ENCODE measurements at places on chromosomes 11 and 22.
A peak's percentile ranks its signal among the peaks of the same experiment; 100 is the strongest.

- DNase-seq, result no peak
Observed at GRCh38 chr11:4798427-4799183, 5.6 kb downstream of the OR52R1 start.

DNA sequence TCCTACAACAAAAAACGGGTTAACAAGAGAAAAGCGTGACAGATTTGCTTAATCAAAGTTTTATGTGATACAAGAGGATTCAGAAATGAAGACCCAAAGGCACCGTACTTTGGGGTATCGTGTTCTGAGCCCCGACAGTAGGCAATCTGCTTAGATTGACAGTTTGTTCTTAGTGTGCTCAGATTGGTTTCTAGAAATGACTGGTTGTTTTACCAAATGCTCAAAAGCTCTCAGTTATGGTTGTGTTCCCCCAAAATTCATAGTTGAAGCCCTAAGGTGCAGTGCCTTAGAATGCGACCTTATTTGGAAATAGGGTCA is 102.7 kb downstream of the RASSF10 start:
- DNase-seq, result no peak

- no peak for DNase-seq
Observed at GRCh38 chr22:30685178-30685577, 9.5 kb upstream of the OSBP2 start.

- no peak for DNase-seq
Observed at GRCh38 chr11:79033833-79034232, 407.0 kb downstream of the TENM4 start.

GRCh38 chr11:22582151-22582410 is 43.5 kb downstream of the FANCF start:
- no peak for DNase-seq

- DNase-seq, result no peak
Observed at GRCh38 chr11:78572394-78572793, 2.3 kb downstream of the NARS2 start.

- no peak for DNase-seq
Observed at GRCh38 chr11:116285026-116285425, 487.8 kb downstream of the BUD13 start.

GRCh38 chr11:105582497-105582896 is 27.4 kb upstream of the GRIA4 start:
- DNase-seq, result no peak

- no peak for DNase-seq
Observed at GRCh38 chr11:114034956-114035355, 24.6 kb upstream of the ZBTB16 start.

DNA sequence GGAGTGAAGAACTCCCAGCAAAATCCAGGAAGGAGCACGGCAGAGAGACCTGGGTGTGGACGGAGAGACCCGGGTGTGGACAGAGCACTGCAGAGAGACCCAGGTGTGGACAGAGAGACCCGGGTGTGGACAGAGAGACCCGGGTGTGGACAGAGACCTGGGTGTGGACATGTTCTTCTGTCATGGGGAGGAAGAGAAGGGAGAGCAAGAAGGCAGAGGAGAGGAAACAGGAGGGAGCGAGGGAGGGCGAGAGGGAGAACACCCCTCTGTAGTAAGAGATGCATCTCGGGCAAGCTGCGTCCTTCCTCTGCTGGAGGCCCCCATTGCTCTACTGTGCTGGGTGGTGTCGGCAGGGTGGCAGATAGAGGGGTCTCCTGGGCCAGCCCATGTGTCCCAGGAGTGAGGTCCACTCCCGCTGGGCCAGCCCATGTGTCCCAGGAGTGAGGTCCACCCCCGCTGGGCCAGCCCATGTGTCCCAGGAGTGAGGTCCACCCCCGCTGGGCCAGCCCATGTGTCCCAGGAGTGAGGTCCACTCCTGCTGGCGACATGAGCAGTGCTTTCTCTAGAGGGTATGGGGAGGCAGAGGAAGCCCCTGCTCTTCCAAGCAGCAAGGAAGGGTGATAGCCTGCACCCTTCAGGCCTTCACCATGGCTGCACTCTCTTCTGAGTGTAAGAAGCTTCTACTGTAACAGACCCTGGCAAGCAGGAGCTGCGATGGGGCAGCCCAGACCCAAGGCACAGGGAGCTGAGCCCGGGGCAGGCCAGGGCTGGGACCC is 934.2 kb downstream of the BRD1 start:
- DNase-seq, result no peak

DNA sequence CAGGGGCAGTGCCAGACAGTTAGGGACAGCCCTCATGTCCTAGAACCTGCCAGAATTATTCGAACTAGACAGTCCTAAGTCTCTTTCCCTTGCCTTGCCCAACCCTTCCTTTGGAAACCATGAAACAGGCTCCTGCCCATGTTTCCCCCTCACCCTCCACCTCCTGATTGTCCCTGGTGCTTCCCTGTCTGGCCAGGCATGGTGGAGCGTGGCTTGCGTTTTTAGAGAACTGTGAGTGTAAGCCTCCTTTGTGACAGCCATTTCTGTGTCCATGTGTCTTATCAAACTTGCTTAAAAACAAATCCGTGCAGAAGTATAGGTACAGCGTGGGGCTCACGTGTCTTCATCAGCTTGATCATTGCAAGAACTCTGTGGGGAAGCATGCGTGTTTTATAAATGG is 54.9 kb downstream of the MPPED1 start:
- DNase-seq, result no peak

DNA sequence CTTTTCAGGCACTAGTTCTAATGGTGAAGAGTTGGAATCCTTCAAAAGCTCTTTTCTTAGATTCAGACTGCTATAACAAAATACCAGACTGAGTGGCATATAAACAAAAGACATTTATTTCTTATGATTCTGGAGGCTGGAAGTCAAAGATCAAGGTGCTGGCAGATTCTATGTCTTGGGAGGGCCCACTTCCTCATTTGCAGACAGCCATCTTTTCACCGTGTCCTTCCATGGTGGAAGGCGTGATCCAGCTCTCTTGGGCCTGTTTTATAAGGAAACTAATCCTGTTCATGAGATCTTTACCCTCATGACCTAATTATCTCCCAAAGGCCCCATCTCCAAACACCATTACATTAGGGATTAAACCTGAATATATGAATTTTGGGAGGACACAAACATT is 124.0 kb downstream of the NAV2 start:
- DNase-seq, result no peak

DNA sequence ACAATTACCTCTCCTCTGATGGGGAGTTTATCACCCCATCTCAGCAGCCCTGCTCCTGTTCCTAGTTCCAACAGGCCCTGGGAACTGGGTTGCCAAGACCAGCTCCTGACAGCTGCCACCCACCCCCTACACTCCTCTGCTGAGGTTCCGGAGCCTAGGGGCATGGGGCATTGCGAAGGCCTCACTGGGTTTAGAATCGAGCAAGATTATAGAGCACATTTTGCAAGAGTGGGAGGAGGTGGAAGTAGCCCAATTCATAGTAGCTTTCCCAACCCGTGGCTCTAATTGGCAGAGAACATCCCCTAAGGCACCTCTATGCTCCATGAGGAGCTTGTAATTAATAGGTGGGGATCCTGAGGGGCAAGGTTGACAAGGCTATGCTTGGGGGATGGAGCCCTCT is 23.0 kb downstream of the MYEOV start:
- DNase-seq, result no peak

DNA sequence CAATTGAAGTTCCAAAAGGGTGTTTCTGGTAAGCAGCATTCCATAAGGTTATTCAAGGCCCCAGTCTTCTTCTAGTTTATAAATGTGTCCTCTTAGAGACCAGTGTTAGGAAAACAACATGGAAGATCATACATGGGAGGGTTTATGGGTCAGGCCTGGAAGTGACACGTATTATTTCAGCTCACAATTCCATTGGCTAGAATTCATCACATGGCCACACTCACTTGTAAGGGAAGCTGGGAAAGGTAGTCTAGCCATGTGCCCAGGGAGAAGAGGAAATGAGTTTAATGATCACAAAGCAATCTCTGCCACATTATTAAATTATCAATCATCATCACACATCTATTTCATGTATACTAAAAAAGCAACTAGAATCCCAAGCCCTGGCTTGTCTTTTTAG is 181.7 kb upstream of the TBCEL start:
- no peak for DNase-seq

DNA sequence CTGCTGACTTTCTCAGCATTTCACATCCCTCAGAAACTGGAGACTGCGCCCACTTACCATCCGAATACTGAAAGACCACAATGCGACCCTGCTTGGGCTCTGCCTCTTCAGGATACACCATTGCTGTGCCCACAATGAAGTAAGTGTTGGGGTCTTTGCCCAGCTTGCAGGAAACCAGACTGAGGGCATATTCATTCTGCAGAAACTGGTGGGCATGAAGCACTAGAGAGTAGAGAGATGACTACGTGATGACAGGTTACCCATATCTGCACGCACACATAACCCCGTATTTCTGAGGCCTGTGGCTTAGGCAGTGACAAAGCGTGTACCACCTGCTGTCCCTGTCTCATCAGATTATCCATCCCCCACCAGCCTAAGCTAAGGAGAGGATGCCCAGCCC is 14.6 kb upstream of the VWCE start:
- DNase-seq, result no peak

- DNase-seq, result no peak
Observed at GRCh38 chr11:2328021-2328420, 26.2 kb downstream of the TSPAN32 start.

GRCh38 chr11:96905143-96905542 is 515.3 kb downstream of the JRKL start:
- no peak for DNase-seq

DNA sequence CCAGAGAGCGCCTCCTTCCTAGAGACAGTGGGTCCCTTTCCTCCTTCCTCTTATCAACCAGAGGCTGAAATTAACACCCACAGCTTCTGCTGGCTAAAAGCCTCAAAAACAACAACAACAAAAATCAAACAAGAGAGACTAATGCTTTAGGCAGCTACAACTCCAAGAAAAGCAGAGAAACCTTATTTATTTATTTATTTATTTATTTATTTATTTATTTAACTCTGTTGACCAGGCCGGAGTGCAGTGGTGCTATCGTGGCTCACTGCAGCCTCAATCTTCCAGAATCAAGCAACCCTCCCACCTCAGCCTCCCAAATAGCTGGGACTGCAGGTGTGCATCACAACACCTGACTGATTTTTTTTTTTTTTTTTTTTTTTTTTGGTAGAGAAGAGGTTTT is 2.6 kb upstream of the B3GNT6 start:
- no peak for DNase-seq

- DNase-seq, result no peak
Observed at GRCh38 chr11:12130180-12130980, 20.0 kb downstream of the MICAL2 start.

DNA sequence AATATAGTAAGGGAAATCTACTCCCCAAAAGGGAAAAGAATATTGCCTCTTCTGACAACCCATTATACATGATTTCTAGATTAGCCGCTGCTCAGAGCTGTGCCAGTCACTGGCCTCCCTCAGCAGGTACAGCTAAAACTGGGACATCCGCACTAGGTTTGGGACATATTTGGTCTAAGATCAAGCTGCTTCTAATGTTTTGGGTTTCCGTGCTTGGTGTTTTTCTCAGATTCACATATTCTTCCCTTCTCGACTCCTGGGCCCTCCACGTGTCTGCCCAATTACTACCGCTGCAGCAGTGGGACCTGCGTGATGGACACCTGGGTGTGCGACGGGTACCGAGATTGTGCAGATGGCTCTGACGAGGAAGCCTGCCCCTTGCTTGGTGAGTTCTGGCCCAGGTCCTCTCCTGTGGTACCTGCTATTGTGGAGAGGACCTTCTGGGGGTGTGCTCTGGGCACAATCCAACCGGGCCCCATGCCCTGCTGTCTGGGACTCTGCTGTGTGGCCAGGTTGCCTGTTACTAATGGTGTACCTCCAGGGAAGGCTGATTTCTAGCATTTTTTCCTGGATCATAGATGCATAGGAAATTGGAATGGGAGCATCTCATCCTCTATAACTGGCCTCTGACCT is 138.1 kb upstream of the SORL1-AS1 start:
- no peak for DNase-seq

- no peak for DNase-seq
Observed at GRCh38 chr11:122797651-122798050, 40.6 kb upstream of the CRTAM start.

DNA sequence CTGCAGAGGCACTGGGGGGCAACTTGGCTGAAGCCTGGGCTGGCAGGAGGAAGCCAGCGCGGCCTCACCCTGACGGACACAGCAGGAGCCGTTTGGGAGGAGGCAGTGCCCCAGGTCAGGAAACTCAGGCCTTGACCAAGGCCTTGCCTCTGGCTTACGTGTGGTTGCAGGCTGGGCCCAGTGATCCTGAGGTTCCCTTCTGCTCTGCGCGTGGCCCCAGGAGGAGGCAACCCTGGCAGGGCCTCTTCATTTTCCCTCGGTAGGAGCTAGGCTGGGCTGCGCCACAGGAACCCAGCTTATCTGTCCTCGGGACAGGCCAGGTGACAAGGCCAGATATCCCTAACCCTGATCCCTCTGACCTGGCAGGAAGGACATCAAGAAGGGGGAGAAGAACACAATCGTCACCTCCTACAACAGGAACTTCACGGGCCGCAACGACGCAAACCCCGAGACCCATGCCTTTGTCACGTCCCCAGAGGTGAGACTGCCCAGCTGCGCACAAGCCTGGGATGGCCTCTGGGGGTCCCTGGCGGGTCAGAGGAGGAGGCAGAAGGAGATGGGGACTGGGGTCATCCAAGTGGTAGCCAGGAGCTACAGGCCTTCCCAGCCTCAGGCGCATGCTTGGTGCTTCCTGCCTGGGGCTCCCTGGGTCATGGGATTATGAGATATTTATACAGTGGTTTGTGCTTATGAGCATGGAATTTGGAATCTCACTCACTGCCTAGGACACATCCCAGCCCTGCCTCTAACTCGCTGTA is 20.6 kb downstream of the POLR3H start:
- peak; percentile 89 for DNase-seq

- no peak for DNase-seq
Observed at GRCh38 chr22:20251491-20251890, 16.6 kb downstream of the RTN4R start.

GRCh38 chr11:76598426-76598839 is 72.1 kb downstream of the LRRC32 start:
- no peak for DNase-seq

- peak; percentile 65 for DNase-seq
Observed at GRCh38 chr11:118175031-118175992, 1.1 kb downstream of the SCN2B start.

GRCh38 chr11:62147545-62147944 is 23.7 kb downstream of the INCENP start:
- no peak for DNase-seq

DNA sequence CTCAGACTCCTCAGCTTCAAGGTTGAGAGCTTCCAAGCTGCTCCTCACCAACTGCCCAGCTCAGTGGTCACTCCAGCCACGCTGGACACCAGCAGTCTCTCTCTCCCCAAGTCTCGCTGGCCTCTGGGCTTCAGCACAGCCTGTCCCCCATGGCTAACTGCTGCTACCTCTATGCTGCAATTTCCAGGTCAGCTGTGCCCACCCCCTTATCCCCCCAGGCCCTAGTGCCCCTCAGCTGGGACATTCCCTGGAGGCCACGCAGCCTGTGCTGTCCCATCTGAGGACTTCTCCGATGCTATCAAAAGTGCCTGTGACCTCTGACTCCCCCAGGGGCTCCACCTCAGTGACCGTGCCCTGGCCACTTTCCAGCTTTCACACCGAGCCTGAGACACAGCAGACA is 37.5 kb upstream of the PHF21B start:
- DNase-seq, result no peak
